ENCODE measurements at places on chromosomes 12 and 14.

GRCh38 chr14:36333119-36333518 lies 12.7 kb upstream of the MBIP start:
- DNase-seq, result no peak

GRCh38 chr12:116726694-116727093 lies 11.2 kb downstream of the SPRING1 start:
- no peak for DNase-seq

GRCh38 chr14:26599291-26599690 lies 1.5 kb upstream of the NOVA1 start:
- no peak for DNase-seq

GRCh38 chr14:57378661-57379060 lies 11.7 kb upstream of the NAA30 start:
- no peak for DNase-seq

DNA sequence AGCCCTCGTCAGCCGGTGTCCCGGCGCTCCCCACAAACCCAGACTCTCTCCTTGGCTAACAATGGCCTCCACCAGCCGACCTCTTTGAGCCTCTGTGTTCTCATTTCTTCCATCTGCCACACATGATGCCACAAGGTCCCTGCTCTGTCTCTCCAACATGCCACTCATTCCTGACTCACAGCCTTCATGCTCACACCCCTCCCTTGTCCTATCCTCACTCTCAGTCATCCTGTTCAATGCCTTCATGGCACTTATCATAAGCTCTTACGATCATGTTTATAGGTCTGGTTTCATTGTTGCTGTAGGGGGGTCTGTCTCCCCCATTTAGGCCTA lies 9.6 kb upstream of the SERPINA11 start:
- DNase-seq, result no peak

Data from activated naive CD4-positive, alpha-beta T cell (primary cell).